ENCODE measurements at places on chromosomes 6 and 20. TPM values are rescaled to one million over a fixed set of nuclear protein-coding genes. Genes with fewer than 3 reads are reported as not detected.

The CRNKL1 gene
- 37.6 TPM for total RNA-seq

The TMEM74B gene
- total RNA-seq, result 6.4 TPM

DNA sequence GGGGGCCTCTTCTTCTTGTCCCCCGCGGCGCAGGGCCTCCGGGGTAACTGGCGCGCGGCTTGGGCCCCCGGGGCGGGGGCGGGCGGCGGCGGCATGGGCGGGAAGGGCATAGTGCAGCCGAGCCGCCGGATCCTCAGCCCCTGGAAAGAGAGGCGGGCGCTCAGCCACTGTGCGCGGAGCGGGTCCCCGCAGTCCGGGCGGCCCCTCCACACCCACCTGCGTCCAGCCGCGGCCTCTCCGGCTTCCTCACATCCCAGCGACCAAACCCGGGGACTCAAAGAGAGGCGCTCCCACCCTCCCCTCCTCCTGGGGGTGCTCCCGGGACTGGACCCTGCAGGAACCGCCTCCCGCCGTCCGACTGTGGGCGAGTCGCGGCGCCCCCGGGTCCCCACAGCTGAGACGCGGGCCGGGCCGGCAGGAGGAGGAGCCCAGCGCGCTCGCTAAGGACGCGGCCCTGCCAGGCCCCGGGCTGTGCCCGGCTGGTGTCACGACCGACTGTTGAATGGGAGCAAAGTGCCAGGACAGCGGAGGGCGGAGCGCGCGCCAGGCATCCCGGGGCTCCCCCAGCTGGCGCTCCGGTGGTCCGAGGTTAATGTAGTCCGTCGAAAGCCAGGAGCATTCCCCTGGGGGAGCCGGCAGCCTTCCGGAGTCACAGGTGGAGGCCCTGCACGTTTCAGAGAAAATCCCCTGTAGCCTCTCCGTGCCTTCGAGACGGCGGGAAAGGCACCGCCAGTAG, at the start of gene PRR18:
Gene PRR18 (minus strand): TSS at position 360 of the 736 bp plus-strand sequence. CDS start 250 bp downstream, at position 110.
- no peak for DNase-seq

GRCh38 chr6:14371530-14371929, 254.0 kb downstream of the CD83 start:
- no peak for DNase-seq

- DNase-seq, result peak; percentile 56
These were observed 412 bp downstream of the TRIB3 start for GRCh38 chr20:380763-381580.

- no peak for DNase-seq
These were observed 1309.0 kb downstream of the EPHA7 start for GRCh38 chr6:92110403-92110802.

DNA sequence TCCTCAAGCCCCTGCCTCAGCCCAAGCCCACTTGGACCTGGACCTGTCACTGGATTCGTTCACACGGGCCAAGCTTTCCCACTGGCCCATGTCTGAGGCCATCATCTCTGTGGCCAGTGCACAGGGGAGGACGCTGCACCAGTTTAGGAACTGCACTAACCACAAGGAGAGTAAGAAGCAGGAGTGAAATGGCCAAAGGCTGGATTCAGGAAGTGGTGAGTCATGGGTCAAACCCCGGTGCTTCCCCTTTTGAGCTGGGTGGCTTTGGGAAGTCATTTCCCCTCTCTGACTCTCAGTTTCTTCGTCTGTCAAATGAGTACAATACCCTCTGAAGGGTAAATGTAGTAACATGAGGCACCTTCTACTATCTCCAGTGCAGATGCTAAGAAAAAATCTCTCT, 87.9 kb downstream of the CD40 start:
- DNase-seq, result no peak

The FGD2 gene
- total RNA-seq, result 3.1 TPM

DNA sequence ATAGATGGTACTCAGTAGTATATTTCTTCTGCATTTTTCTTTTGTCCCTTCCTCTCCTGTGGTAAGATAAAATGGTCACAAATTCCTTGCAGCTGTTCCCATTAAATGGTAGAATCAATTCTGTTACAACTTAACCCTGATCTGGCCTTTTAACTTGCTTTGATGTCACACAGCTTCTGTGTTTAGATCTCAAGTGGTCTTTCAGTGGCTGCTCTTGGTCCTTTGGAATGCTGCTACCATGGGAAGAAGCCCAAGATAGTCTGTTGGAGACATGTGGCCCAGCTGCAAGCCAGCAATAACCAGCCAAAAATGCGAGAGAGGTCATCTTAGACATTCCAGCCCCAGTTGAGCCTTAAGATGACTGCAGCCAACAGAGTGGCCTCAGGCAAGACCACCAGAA, 429.7 kb downstream of the KIF16B start:
- DNase-seq, result no peak

DNA sequence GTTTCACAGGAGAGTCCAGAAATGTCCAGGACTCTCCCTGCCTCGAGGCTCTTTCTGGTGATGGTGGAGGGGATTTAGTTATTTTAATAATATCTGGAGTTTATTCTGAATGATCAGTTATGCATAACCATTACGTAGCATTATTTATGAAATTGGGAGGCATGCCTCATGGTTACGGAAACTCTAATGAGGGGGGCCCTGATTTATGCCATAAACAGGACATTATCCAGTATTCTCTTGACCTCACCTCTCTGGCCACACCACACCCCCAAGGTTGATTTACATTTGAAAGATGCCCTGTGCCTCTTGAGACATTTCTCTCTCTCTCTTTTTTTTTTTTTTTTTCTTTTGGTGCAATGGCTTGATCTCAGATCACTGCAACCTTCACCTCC, 268.8 kb downstream of the TFAP2C start:
- DNase-seq, result no peak

The DDO gene
- 0.45 TPM for total RNA-seq

- DNase-seq, result no peak
These were observed 246.6 kb downstream of the PHF3 start for GRCh38 chr6:63882208-63882607.

GRCh38 chr6:139941826-139942225, 567.4 kb upstream of the CITED2 start:
- no peak for DNase-seq

- no peak for DNase-seq
These were observed 2.8 kb downstream of the HLA-F start for GRCh38 chr6:29726001-29726400.

- no peak for DNase-seq
These were observed 97.6 kb upstream of the DEFB112 start for GRCh38 chr6:50147371-50147770.

- no peak for DNase-seq
These were observed 3.8 kb downstream of the SLC2A4RG start for GRCh38 chr20:63743210-63743970.

The LCA5 gene
- 14.3 TPM for total RNA-seq

The RIPPLY2 gene
- 8.0 TPM for total RNA-seq

- DNase-seq, result peak; percentile 52
These were observed 134.9 kb downstream of the KLHL32 start for GRCh38 chr6:97059473-97059872.

The ZSCAN31 gene
- 10.6 TPM for total RNA-seq

- no peak for DNase-seq
These were observed 400.4 kb upstream of the PTCHD4 start for GRCh38 chr6:48511378-48511777.

The BPIFB4 gene
- total RNA-seq, result not detected

The LHFPL5 gene
- 1.00 TPM for total RNA-seq

DNA sequence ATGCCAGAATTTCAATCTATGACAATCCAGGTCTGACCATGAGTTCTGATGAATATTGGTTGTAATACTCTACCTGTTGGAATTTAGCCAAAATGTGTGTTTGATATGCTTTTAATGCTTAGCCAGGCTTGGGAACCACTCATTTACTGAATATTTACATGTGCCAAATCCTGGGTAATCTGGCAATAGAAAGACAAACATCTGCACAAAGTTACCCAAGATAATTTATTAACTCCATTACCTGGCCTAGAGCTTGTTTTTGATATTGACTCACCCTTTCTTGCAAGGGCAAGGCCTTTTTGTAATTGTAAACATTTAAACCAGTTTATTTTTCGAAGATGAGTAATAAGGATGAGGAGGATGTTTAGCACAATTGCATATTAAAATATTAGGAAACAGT, 13.5 kb upstream of the CD2AP start:
- no peak for DNase-seq

The PACRG gene
- total RNA-seq, result 7.2 TPM

- no peak for DNase-seq
These were observed 3.5 kb upstream of the BPI start for GRCh38 chr20:38300438-38300837.

DNA sequence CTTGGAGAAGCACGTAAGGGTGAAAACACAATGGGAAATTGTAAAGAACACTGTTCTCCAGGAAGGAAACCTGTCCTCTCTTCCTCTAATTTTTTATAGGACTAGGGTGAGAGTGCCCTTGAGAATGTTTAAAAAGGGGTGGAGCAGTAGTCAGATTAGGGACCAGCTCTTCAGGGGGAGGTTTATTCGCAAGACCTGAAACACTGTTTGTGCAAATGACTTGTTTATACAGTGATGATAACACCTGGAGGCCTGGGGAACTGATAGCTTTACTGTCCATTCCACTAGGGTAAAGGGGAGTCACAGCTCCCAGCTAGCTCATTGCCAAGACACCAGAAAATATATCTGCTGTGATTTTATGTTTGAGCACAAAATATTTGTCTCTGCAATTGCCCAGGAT, 8.1 kb upstream of the FUT9 start:
- DNase-seq, result no peak

GRCh38 chr6:159788753-159789376, 537 bp downstream of the TCP1 start:
- DNase-seq, result no peak

GRCh38 chr20:61569825-61570224, 317.8 kb downstream of the CDH4 start:
- no peak for DNase-seq

DNA sequence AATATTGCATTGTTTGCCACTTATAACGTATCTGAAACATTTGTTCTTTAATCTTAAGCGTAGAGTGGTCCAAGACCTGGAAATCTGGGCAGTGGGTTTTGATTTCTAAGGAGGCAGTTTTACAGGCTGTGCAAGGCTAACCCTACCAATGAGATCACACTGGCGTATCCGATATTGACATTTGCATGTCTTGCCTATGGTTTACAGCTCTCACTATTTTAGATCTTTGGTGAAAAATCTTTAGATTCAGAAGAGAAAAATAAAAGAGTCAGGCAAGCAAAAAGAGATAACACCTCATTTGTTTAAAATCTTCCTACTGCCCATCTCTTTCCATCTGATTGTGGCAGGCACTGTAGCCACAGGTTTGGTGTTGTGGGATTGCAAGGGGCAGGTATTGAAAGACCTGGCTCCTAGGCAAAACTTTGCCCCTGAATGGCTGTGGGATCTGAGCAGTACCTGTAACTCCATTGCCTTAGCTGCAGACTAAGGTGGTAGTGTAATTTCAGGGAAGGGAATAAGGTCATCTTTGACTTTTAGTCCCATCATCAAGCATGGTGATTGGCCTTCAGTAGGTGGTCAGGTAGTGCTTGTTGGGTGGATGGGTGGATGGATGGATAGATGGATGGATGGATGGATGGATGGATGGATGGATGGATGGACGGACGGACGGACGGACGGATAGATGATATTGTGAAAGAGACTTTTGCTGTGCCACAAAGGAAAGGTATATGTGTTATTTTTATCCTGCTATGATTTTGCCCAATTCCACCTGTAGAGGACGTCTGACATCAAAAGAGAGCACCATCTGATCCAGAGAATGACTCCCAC, 1.9 kb downstream of the TNFAIP3 start:
- no peak for DNase-seq

The SLC24A3 gene
- total RNA-seq, result 15.7 TPM

DNA sequence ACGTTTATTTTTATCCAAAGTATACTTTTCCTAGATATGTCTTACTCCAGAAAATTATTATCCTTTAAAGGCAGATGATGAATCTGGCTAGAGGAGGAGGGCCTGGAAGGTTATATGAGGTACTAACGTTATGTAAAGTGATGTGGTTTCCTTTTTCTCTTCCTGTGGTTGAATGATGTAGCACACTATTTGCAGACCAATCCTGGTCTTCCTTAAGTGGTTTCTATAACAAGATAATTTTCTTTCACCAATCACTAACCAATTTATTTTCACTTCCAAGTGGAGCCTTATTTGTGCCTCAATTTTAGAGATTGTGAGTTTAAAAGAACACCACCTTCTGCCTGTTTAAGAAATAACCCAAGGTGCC, 154.6 kb upstream of the SOX4 start:
- no peak for DNase-seq

- peak; percentile 92 for DNase-seq
These were observed 10.6 kb downstream of the NRN1 start for GRCh38 chr6:5995949-5996713.

DNA sequence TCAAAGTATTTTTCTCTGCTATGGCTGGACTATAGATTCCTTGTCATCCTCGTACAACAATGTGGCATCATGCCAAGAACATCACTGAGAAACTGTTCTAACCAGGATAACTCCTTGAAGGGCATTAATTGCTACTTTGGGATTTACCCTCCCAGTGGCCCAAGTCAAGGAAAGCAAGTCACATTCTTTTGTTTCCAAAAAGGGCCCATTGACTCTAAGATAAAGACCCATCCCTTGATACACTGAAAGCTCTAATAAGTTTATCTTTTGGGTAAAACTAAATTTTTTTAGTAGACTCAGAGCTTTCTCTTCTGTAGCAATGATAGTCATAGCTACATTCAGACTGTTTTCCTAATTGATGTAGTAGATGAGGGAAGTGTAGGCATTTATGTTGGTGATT, at the start of gene OR2J3:
Gene OR2J3 (plus strand): TSS at position 301 of the 400 bp plus-strand sequence. CDS start 3,833 bp downstream, outside the sequence.
- DNase-seq, result no peak

DNA sequence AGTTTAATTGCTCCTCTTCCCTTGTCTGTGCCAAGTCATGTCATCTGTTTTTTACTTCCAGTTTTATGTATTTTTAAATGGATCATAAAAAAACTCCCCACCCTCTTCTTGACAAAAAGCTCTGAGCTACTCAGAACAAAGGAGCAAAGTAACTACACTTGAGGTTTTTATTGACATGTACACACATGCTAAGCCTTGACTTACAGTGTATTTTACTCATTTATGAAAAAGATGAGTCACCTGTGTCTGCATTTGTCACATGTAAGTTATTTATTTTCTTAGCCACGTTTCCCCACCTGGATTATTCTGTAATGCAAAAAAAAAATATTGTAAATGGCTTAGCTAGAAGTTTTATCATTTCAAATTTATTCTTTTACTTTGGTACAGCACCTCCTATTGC, 628.8 kb upstream of the SLC35B3 start:
- no peak for DNase-seq

The CFAP61 gene
- total RNA-seq, result 5.0 TPM
